ENCODE measurements at places on chromosomes 16 and 17.

GRCh38 chr17:83086199-83086880, 6.9 kb downstream of the METRNL start:
- DNase-seq, result no peak

- no peak for DNase-seq
These were observed 4.7 kb upstream of the FSCN2 start for GRCh38 chr17:81523402-81524038.

DNA sequence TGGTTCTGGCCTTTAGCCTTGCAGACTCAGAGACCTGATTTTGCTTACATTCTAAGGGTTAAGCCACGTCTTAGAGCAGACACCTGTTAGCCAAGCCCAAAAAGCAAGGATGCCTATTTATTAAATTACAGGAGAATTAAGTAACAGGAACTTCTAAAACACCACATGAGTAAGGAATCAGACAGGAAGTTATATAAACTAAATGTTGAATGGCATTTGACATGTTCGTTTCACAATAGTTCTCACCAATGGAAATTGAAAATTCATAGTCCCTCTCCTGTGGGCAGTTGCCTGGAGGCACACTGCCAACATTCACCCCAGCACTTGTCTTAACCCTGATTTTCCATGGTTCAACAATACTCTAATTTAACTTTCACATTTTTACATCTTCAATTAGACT, 9.0 kb downstream of the KRTAP9-7 start:
- peak; percentile 26 for DNase-seq

- DNase-seq, result no peak
These were observed 193.2 kb upstream of the MPHOSPH6 start for GRCh38 chr16:82363026-82363816.

GRCh38 chr17:76540381-76541300, 797 bp downstream of the PRCD start:
- peak; percentile 87 for DNase-seq

DNA sequence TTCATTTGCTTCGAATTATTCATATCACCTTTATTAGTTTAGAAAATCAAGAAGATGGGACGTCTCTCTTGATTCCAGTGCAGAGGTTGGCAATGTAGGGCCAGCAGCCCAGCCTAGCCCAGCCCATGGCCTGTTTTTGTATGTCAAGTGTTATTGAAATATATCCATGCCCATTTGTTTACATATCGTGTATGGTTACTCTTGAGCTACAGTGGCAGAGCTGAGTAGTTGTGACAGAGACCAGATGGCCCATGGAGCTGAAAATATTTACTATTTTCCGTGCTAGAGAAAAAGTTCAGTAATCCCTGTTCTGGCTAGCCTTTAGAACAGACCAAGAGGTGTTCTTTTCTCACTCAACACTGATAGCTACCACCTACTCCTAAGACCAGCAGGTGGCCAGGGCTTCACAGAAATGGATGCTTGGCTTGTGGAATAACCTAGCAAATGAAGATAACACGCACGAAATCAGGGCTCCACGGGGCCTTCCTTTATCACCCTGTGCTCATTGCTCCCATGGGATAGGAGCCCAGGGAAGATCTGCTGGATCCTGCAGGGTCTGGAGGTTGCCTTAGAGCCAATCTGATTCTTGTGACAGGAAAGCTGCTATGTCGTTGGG, 123.2 kb upstream of the ANKFN1 start:
- DNase-seq, result no peak
